Esophagus muscularis mucosa (tissue), 4 donors: ENCODE measurements at places on chromosomes 11 and 22.

GRCh38 chr11:79117488-79117887 lies 323.3 kb downstream of the TENM4 start:
- no peak for DNase-seq

GRCh38 chr11:10304495-10305261 lies at the start of gene ADM:
Gene ADM, plus strand, starts transcription at chr11:10305073. Its CDS starts 628 bp downstream, at chr11:10305701.
- DNase-seq = peak; percentile 98

DNA sequence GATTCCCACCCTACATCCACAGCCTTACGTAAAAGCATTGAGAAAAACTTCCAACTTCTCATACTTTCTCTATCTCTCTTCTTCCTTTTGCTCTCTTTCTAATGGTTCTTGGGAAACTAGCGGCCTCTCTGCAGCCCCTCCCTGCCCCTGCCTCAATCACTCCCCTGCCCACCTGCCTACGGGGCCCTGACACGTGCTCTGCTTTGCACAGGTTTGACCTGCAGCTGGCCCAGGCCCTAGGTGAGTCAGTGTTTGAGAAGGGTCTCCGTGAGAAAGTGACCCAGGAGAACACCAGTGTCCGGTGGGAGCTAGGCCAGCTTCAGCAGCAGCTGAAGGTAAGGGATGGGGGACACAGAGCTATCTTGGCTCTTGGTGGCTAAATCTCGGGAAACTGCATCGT lies 160.4 kb downstream of the MYO18B start:
- no peak for DNase-seq

DNA sequence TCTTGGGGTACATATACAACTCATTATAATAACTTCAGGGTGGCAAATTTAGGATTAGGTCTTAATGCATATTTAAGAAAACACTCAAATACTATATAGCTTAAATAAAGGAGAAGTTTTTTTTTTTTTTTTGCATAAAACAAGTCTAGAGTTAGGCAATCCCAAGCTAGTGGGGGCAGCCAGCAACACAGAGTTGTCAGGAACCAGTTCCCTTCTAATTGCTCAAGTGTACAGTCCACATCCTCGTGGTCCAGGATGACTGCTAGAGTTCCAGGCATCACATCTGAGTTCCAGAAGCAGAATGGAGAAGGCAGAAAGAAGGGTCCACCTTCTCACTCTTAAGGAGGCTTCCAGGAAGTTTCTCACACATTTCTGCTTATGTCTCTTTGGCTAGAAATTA lies 261.9 kb upstream of the PLET1 start:
- no peak for DNase-seq

DNA sequence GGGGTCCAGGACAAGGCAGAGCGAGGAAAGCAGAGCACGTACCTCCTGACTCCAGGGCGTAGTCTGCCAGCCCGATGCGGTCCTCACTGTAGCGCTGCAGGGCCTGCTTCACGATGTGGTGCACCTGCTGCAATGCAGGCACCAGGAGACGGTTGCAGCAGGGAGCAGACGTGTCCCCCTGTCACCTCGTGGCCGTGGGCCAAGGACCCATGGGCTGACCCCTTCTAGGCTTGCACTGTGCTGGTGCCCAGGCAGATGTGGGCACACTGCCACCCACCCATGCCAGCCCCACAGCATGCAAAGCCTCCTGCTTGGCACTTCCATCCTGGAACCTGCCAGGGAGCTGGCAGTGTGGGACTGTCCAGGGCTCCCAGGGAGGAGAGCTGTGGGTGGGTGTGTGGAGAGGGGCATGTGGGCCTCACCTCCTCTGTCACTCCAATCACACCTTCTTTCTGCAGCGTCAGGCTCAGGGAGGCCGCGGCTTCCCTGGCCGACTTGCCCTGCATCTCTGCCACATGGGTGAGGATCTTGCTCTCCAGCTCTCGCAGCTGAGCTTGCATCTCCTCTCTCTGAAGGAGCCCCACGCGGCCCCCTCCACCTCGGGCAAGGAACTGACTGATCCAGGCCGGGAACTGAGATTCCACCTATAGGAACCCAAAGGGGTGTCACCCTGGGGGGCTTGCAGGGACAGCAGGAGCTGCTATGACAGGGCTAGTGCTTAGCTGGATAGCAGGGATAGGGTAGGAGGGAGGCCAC lies 16.3 kb downstream of the SUN2 start:
- no peak for DNase-seq

GRCh38 chr11:119314726-119315125 lies 2.2 kb downstream of the MCAM start:
- no peak for DNase-seq

GRCh38 chr11:103927535-103927934 lies 108.9 kb upstream of the DDI1 start:
- no peak for DNase-seq

GRCh38 chr11:1845561-1846452 lies 7.0 kb downstream of the TNNI2 start:
- no peak for DNase-seq

DNA sequence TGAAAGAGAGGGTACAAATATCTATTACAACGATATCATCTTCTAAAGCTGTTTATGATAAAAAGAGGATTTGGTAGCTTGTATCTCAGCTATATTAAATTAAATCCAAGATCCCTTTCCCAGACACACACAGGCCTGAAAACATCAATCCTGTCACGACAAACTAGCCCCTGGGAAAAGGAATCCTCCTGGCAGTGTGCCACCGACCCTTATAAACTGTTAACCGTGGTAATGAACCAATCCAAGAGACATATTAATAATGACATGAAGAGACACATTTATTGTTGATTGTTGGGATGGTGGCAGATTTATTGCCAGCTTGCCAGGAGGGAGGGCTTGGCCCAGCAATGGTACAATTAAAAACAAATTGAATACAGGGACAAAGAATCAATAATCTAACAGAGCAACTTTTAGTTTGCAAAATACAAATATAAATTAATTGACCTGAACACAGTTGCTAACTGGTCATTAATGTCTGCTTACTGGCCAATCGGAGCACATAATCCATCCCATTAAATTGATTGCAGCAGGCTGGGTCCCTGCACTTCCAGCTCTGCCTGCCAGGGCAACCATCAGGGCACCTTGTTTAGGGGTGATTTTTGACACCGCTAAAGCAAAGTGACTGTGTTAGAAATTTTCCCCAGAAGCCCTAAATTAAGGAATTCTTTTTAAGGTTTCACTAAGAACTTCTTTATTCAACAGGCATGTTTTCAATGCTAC lies 887.6 kb downstream of the OPCML start:
- peak; percentile 66 for DNase-seq

- no peak for DNase-seq
Observed at GRCh38 chr11:119118227-119118626, 3.2 kb upstream of the HINFP start.

- no peak for DNase-seq
Observed at GRCh38 chr11:87141980-87142514, 104.3 kb downstream of the TMEM135 start.

DNA sequence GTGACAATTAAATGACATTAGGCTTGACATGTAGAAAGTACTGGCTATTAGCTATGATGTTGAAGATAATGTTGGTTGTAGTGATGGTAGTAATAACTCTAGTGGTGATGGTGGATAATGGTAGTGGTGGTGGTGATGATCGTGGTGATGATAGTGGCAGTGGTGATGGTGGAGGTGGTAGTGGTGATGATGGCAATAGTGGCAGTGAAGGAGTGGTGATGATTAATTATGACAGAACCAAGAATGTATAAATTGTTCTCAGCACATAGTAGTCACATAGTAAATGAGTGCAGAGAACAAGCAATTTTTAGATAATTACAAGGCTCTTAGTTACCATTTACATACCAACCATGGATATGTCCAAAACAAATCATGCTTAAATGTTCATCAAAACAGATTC lies 5.3 kb upstream of the CD44 start:
- no peak for DNase-seq

DNA sequence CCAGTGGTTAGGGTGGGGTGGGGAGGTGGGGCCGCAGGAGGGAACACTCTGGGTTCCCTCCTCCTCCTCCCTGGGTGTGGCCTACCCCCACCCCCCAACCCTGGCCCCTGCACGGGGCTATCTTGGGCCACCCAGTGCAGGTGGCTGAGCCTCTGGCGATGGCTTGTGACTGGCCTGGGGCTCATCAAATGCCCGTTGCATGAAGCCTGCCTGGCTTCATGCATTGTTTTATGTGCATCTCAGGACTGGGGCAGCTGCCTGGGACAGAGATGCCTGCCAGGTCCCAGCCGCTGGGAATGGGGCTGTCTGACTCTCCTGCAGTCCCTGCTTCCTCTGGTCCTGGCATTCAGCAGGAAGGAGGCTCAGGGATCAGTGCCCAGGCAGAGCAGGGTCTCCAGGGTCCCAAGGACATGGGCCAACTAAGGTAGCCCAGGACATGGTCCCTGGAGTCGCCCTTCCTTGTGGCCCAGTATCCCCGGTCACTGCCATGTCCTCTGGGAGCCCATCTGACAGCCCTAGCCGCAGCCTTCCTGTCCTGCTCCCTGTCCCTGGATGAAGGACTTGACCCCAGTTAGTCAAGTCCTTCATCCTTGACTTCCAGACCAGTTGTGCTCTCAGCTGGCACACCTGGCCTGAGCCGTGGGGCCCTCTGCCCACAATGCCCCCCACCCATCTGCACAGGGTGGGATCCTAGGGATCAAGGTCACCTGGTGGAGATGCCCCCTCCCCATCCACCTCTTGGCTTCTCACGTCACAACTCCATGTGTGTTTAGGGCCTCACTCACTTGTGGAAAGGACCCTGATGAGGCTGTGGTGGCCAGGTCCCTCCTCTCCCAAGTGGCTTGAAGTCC lies 112.1 kb upstream of the FGF3 start:
- DNase-seq = no peak

DNA sequence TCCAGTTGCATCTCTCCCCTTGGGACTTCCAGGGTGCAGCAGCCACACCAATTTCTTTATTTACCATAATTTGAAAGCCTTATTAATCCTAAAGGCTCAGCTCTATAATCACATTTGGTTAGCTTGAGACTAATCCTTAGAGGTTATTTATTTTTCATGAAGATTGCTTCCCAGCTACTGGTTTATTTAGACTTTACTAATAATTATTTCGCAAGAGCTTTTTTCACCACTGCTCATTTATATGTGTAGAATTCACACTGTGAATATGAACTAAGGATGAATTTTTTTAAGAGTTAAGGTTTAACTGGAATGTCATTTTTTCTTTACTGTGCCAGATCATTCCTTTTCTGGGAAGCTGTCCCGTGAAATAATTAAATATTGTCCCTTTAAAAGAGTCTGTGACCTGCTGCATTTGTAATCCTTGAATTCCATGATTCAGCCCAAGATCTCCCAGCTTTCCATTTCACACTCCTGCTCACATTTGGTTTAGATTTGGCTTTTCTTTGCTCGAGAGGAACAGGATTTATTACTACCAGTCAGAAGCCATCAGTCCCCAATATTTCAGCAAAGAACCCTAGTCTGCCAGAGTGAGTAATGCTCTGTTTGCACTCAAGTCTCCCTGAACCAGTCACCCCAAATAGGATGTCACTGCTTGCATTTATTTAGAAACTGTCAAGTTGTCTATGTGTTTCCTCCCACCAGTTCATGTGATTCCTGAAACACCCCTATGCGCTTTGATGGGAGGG lies 4.4 kb upstream of the CD44 start:
- DNase-seq = no peak

GRCh38 chr11:17439316-17439782 lies 37.3 kb downstream of the ABCC8 start:
- no peak for DNase-seq

DNA sequence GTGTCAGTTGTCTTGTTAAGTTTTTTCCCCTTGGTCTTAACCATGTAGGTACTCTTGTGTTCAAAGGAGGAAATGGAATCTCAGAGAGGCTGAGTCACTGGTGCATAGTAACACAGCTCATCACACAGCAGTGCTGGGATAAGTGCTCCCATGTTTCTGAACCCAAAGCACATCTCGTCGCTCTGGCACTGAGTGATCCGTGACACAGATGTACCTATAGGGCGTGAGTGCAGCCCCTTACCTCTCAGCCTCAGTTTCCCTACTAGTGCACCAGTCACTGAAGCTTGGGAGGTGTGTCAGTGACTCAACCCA lies 234.0 kb downstream of the ST3GAL4 start:
- no peak for DNase-seq

GRCh38 chr22:47406180-47406834 lies 643.9 kb downstream of the TBC1D22A start:
- DNase-seq = no peak

DNA sequence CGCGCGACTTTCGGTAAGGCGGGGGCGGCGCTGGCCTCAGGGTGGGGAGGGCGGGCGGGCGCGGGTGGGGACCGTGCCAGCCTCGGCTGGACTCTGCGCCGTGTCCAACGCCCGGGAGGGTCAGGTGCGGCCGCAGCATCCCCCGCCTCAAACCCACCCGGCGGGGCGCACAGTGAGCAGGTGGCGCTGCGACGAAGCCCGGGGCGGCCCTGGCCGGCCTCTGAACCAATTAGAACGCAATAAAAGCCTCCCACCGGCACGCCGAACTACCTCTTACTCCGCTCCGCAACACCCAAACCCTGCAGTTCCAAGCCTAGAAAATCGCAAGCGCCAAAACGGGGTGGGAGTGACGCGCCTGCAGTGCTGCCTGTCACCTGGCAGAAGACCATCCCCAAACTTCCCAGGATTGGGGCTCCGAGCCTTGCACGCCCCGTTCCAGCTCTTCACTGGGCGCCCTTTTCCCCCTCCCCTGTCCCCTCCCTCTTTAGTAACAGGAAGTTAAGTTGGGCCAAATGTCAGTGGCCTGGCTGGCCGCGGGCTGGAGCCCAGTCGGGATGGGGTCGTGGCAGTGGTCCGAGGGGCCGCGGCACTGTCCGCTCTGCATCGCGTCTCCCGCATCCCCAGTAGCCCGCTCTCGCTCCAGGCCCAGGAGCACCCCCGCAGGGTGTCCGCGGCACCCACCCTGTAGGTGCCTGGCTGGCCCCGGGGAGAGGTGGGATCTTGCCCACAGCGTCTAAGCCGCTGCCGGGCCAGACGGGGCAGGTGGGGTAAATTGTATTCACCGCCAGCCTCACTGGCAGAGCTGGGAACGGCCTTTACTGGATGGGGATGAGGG lies 541 bp downstream of the MICAL2 start:
- no peak for DNase-seq

GRCh38 chr11:35190804-35191348 lies 51.9 kb downstream of the CD44 start:
- no peak for DNase-seq

DNA sequence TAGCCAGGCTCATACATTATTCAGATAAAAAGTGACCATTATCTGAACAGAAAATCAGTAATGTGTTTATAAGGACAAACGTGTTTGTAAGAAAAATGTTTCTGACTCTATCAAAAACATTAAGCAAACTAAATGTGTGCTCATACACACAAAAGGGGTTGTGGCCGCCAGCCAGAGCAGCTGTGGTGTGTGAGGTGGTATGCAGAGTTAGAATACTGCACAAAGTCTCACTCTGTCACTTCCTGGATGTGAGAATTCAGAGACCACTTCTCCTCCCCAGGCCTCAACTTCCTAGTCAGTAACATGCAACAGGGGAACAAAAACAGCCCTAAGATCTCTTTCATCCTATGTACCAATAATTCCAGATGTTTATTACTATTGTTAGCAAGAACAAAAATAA lies 9.4 kb downstream of the OR5B21 start:
- DNase-seq = no peak

DNA sequence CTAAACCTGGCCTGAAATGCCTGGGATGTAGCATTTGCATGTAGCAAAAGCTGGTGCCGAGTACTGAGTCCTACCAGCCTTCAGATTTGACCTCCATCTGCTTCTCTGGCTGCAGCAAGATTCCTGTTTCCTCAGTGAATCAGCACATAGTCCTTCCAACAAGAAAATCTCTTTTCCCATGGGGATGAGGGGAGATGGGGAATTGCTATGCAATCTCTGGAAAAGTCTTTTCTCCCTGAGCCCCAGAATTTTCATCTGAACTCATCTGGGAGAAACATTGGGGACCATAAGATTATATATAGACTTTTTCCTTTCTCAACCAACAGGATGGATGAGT lies 32.0 kb upstream of the YWHAH start:
- no peak for DNase-seq

GRCh38 chr11:62306227-62306626 lies 7.4 kb upstream of the SCGB1D4 start:
- no peak for DNase-seq
